ENCODE measurements at places on chromosomes 16 and 17.

GRCh38 chr17:76562734-76563148, 22.9 kb downstream of the PRCD start:
- H3K27ac ChIP-seq = peak overlapping the region; percentile 20
- no peak overlapping the region for H3K4me3 ChIP-seq
- H3K4me1 ChIP-seq = peaks cover 46% of the 10 kb centered on the region
- no peak for DNase-seq
- H3K27me3 ChIP-seq = no peaks in the 10 kb centered on the region

- H3K27ac ChIP-seq = peak within 1 kb of the TSS; percentile 98
- peaks cover 14% of the 10 kb centered on the region for H3K4me1 ChIP-seq
- peaks cover 4% of the 10 kb centered on the region for H3K36me3 ChIP-seq
- DNase-seq = peak; percentile 99
Measured at GRCh38 chr16:2882650-2883457, at the start of gene FLYWCH2. Gene FLYWCH2 (plus strand): TSS chr16:2883215. CDS start chr16:2896450, 13,235 bp downstream.

DNA sequence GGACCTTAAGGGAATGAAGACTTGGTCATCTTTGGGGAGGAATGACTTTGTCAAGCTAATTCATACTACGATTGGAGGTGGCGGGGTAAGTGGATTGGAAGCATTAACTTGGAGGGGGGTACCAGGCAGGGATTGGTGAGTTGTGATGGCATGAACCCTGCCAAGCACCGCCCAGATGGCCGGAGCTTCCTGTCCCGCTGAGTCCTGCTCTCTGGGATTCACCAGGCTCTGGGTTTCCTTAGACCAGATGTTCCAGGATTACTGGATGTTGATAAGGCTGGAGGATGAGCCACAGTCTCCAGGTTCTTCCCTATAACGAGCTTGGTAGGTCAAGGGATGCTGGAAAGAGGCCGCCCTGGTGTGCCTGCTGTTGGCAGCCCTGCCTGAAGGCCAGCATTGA, 154.9 kb downstream of the SDK2 start:
- no peaks in the 10 kb centered on the region for H3K36me3 ChIP-seq
- no peak overlapping the region for H3K4me3 ChIP-seq
- H3K4me1 ChIP-seq = peaks cover 34% of the 10 kb centered on the region
- H3K27ac ChIP-seq = no peak overlapping the region
- H3K27me3 ChIP-seq = no peaks in the 10 kb centered on the region

DNA sequence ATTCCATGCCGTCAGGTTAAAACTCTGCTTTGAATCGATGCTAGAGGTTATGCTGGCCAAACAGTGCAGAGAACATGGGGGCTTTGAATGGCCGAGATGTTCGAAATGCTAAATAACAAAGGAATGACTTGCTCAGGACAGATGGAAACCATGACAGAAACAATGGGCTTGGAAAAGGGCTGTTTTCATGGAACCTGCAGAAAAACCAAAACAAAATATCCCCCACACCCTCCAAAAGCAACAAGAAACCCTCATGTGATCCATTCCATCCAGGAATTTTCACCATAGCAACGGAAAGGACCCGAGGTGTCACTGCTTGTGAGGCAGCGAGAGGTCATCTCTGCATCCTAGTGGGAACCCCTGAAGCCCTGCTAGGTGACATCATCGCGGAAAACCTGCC, 25.5 kb downstream of the GPRC5B start:
- peaks cover 68% of the 10 kb centered on the region for H3K4me1 ChIP-seq
- DNase-seq = no peak
- no peak overlapping the region for H3K4me3 ChIP-seq
- H3K36me3 ChIP-seq = peaks cover 19% of the 10 kb centered on the region
- H3K27me3 ChIP-seq = no peaks in the 10 kb centered on the region
- H3K27ac ChIP-seq = no peak overlapping the region

DNA sequence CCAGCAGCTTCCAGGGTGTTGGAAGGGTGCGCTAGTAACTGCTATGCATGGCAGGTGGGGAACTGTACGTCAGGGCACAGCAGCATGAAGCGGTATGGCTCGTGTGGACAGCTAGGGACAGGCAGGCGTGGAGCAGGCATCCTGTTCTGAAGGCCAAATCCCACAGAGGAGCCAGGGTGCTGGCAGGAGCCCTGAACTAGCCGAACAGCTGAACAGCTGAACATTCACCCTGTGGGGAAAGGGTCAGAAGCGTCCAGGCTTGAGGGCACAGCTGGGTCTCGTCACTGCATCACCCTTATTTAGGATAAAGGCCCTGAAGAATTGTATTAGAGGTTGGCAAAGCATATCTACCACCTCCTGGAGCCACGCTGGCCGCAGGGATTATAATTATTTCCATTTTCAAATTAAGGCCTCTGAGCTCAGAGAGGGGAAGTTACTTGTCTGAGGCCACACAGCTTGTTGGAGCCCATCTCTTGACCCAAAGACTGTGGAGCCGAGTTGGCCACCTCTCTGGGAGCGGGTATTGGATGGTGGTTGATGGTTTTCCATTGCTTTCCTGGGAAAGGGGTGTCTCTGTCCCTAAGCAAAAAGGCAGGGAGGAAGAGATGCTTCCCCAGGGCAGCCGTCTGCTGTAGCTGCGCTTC, 3.3 kb upstream of the STH start:
- peaks cover 15% of the 10 kb centered on the region for H3K4me1 ChIP-seq
- no peak overlapping the region for H3K4me3 ChIP-seq
- no peak overlapping the region for H3K27ac ChIP-seq
- H3K27me3 ChIP-seq = no peaks in the 10 kb centered on the region

DNA sequence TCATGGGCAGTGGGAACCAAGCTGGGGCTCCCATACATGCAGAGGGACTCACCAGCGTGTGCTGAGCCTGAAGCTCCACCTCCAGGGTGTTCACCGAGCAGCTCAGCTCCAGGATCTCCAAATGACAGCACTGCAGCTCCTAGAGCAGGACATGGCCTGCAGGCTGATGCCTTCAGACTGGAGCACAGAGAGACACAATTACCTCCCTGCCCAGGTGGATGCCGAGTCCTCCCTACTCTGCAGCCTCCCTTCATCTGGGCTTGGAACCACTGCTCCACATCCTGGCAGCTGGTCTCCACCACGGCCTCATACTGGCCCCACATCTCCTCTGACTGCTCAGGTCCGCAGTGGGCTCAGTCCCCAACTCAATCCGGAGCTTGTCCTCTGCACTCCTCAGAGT, 8.2 kb upstream of the KRT38 start:
- H3K27me3 ChIP-seq = no peaks in the 10 kb centered on the region
- no peak overlapping the region for H3K4me3 ChIP-seq

- no peak for DNase-seq
- no peaks in the 10 kb centered on the region for H3K36me3 ChIP-seq
- peak overlapping the region; percentile 98 for H3K27ac ChIP-seq
- no peaks in the 10 kb centered on the region for H3K27me3 ChIP-seq
- peak overlapping the region; percentile 93 for H3K4me3 ChIP-seq
Measured at GRCh38 chr17:46191322-46192188, 1.7 kb downstream of the KANSL1 start.

DNA sequence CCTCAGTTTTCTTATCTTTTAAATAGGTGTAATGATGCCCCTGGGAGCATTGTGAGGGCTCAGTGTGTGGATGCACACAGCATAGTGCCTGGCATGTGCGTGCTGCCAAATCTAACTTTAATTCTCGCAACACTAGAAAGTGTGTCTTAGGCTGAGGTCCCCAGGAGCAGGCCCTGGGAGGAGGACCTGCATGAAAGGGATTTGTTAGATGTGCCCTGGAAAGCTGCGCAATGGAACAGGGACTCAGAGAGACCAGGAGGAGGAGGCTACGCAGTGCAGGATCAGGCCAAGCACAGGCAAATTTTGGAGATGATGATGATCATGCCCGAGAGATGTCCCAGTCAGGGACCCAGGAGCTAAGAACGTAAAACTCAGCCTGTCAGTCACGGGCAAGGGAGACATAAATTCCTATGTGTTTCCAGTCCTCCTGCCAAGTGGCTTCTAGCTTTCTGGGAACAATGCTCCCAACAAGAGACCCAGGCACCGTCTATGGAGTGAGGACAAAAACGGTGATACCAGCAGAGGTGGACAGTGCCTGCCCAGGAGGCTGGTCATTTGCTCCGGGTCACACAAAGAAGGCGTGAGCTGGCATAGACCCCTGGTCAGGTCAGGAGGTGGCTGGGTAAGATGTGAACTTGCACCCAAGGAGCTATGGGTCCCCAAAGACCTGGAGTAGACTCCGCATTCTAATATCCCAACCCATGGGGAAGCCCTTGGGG, 352.2 kb upstream of the TNRC6C start:
- H3K4me3 ChIP-seq = no peak overlapping the region
- H3K36me3 ChIP-seq = no peaks in the 10 kb centered on the region
- H3K27me3 ChIP-seq = no peaks in the 10 kb centered on the region

GRCh38 chr17:75273977-75274708, 3.1 kb upstream of the MIF4GD start:
- peaks cover 41% of the 10 kb centered on the region for H3K4me1 ChIP-seq
- no peak for DNase-seq
- H3K27me3 ChIP-seq = no peaks in the 10 kb centered on the region

- H3K4me3 ChIP-seq = no peak overlapping the region
- no peak overlapping the region for H3K27ac ChIP-seq
- peaks cover 67% of the 10 kb centered on the region for H3K36me3 ChIP-seq
- H3K27me3 ChIP-seq = no peaks in the 10 kb centered on the region
- DNase-seq = no peak
- peaks cover 25% of the 10 kb centered on the region for H3K4me1 ChIP-seq
Measured at GRCh38 chr17:81918832-81919545, 1.0 kb upstream of the SIRT7 start.

DNA sequence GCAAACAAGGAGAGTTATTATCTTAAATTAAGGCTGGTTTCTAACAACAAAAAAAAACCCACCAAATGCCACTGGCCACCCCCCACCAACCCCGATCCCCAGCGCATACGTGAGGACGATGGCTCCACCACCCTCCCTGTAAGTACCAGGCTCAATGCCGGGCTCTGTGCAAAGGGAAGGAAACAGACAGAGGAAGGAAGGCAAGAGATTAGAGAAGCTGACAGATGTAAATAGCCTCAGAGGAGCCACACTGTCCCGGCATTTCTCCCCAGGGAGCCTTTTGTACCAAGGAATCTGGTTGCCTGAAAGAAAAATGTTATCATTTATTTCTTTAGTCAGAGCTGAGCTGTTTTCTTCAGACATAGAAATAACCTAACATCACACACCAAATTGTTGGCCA, 13.1 kb downstream of the SOST start:
- H3K27me3 ChIP-seq = peaks cover 2% of the 10 kb centered on the region
- no peak overlapping the region for H3K4me3 ChIP-seq
- no peak for DNase-seq
- no peaks in the 10 kb centered on the region for H3K36me3 ChIP-seq

DNA sequence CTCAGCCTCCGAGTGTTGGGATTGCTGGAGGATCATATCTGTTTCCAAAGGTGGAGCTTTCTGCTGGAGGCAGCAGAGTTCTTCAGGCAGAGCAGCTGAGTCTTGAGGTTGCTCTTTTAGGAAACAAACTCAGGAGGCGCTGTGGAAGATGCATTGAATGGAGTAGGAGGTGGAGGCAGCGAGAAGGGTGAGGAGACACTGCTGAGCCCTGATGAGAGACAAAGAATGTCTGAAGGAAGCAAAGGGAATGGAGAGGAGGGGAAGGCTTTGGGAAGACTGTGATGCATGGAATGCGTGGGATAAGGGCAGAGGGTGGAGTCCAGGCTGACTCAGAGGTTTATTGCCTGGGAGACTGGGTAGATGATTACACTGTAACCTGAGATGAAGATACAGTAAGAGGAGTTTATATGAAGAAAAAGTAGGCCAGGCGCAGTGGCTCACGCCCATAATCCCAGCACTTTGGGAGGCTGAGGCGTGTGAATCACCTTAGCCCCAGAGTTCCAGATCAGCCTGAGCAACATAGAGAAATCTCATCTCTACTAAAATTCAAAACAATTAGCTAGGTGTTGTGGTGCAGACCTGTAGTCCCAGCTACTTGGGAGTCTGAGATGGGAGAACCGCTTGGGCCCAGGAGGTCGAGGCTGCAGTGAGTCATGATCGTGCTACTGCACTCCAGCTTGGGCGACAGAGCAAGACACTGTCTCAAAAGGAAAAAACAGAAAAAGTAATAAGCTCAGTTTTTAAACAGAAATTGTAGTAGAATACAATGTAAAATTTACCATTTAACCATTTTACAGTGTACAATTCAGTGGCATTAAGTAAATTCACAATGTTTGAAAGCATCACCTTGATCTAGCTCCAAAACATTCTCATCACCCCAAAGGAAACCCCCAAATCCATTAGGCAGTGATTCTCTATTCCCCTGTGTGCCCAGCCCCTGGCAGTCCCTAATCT, 17.8 kb upstream of the TMEM219 start:
- peaks cover 8% of the 10 kb centered on the region for H3K4me1 ChIP-seq
- H3K27ac ChIP-seq = peak overlapping the region; percentile 8
- no peaks in the 10 kb centered on the region for H3K36me3 ChIP-seq
- DNase-seq = no peak
- no peak overlapping the region for H3K4me3 ChIP-seq

DNA sequence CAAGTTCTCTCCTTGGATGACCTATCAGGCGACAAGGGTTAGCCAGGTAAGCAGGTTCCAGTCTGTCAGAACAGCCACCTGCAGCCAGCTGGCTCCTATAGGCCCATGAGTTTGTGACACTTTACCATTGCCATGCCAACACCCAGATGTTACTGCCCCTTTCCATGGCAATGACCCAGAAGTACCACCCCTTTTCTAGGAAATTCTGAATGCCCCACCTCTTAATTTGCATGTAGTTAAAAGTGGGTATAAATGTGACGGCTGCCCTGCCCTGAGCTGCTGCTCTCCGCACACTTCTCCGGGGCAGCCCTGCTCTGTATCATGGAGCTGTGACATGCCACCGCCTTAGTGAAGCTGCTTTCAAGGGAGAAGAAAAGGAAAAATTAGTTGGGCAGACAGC, 10.0 kb upstream of the SECTM1 start:
- H3K4me3 ChIP-seq = no peak overlapping the region
- H3K27ac ChIP-seq = no peak overlapping the region
- peaks cover 6% of the 10 kb centered on the region for H3K27me3 ChIP-seq
- DNase-seq = no peak
- no peaks in the 10 kb centered on the region for H3K36me3 ChIP-seq

- H3K27ac ChIP-seq = no peak overlapping the region
- H3K4me3 ChIP-seq = no peak overlapping the region
- no peaks in the 10 kb centered on the region for H3K4me1 ChIP-seq
Measured at GRCh38 chr16:80051040-80051439, 450.5 kb upstream of the MAF start.

DNA sequence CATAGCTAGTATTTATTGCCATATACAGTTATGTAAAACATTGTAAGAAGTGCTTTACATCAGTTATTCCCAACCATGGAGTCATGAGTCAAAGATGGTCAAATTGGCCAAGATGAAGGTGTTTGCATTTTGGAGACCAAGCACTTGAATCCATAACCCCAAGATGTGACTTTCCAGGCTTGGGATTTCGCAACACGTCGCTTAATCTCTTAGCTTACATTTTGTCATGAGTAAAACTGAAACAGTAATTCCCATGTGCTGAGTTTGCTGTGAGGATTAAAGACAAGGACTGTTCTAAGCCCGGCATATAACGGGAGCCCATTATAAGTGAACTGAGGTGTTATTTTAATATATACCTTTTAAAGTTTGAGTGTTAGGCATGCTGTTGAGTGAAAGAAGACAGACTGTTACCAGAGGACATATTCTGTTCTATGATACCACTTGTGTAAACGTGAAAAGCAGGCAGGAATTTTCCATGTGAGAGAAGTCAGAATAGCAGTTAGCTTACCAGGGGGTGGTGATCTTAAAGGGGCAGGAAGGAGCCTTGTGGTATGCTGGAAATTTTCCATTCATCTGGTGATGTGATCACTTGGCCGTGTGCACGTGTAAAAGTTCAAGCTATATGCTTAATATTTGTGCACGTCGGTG, 484.9 kb downstream of the WWOX start:
- no peaks in the 10 kb centered on the region for H3K4me1 ChIP-seq
- H3K4me3 ChIP-seq = no peak overlapping the region
- H3K27ac ChIP-seq = no peak overlapping the region
- H3K27me3 ChIP-seq = no peaks in the 10 kb centered on the region
- DNase-seq = no peak
- H3K36me3 ChIP-seq = no peaks in the 10 kb centered on the region
